ENCODE measurements at places on chromosomes 11 and 22.

GRCh38 chr22:21791635-21792625, 56.3 kb upstream of the YPEL1 start:
- no peak for DNase-seq

- no peak for DNase-seq
Measured at GRCh38 chr11:32172041-32172847, 81.4 kb downstream of the RCN1 start.

GRCh38 chr22:33539902-33540751, 380.1 kb downstream of the LARGE1 start:
- DNase-seq: no peak

GRCh38 chr22:40190501-40190900, 12.8 kb downstream of the TNRC6B start:
- no peak for DNase-seq

- peak; percentile 84 for DNase-seq
Measured at GRCh38 chr11:14644226-14645014, 816 bp downstream of the PDE3B start.

- peak; percentile 95 for DNase-seq
Measured at GRCh38 chr11:126416542-126417090, 61.1 kb downstream of the ST3GAL4 start.

DNA sequence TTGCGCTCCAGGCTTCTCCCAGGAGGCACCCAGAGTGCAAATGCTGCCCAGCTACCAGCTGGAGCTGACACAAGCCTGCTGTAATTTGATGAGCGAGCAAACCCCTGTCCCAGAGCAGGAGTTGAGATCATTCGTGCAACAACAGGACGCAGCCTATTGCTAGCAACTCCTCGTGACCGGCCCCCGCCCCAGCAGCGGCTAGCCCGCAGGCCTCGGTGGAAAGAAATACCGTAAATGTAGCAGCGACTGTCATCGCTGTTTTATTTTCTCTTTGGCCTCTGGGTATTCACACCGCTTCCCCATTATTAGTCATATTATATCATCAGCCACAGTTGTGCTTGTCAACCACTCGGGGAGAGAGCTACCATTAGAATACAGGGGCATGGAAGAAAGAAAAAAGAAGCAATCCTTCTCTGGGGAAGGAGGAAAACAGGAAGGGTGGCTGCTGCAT, 59.2 kb upstream of the ATXN10 start:
- DNase-seq: no peak

DNA sequence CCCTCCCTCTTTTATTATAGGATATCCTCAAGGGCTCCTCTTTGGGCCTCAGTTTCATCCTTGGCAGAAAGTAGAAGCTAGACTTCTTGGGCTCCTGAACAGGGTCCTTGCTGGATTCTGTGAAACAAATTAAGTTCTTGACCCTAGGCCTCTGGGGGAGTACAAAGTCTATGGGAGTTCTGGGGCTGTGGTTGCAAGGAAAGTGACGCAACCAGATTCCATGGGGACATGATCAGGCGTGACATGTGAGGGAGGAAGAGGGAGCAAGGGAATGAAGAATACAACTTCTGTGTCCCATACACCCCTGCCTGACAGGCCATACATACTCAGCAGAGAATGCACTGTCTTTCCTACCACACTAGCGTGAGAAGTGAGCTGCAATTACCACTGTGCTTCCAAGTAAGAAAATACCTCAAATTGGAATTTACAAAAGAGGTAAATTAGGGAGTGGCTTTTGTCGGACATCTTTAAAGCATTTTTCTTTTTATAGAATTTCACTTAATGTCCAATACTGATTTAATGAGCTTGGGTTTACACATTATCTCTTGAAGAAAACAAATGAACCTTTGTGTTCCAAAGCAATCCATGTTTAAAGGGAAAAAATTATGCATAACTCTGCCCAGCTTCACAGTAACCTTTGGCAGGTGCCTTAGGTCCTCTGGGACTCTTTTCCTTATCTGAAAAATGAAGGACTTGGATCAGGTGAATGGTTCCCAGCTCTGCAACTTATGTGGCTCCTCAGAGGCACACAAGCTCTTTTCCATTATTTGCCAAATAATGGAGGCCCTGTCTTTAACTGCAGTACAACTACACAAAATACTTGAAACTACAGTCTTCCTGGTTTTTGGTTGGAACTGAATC, 38.9 kb downstream of the LIMK2 start:
- no peak for DNase-seq
